Activated naive CD4-positive, alpha-beta T cell treated with Interleukin-2 at 50 U/mL for 16 hours (primary cell): ENCODE measurements at places on chromosomes 4 and X.
A peak's percentile ranks its signal among the peaks of the same experiment; 100 is the strongest.

DNA sequence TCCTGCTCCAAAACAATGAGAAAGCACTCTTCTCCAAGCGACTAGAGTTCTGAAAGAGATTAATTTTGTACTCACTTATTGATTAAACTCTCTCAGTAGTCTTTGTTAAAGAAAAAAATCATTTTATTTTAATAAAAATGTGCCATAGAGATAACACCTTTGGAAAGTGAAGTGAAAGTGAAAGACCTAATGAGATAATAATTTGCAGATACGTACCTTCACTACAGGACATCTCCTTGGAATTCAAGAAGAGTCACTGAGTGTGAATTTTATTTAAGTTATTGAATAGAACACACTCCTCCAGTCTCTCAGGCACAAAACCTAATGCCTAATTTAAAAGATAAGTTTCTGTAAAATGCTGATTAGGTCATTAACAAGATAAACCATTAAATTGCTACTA is 1070.6 kb upstream of the GRID2 start:
- no peak for DNase-seq

GRCh38 chr4:112073181-112073580 is 72.1 kb upstream of the FAM241A start:
- DNase-seq, result no peak

GRCh38 chr4:153573881-153574802 is 108.0 kb downstream of the TMEM131L start:
- DNase-seq, result peak; percentile 68

GRCh38 chrX:16851421-16851820 is 18.7 kb downstream of the RBBP7 start:
- DNase-seq, result no peak

DNA sequence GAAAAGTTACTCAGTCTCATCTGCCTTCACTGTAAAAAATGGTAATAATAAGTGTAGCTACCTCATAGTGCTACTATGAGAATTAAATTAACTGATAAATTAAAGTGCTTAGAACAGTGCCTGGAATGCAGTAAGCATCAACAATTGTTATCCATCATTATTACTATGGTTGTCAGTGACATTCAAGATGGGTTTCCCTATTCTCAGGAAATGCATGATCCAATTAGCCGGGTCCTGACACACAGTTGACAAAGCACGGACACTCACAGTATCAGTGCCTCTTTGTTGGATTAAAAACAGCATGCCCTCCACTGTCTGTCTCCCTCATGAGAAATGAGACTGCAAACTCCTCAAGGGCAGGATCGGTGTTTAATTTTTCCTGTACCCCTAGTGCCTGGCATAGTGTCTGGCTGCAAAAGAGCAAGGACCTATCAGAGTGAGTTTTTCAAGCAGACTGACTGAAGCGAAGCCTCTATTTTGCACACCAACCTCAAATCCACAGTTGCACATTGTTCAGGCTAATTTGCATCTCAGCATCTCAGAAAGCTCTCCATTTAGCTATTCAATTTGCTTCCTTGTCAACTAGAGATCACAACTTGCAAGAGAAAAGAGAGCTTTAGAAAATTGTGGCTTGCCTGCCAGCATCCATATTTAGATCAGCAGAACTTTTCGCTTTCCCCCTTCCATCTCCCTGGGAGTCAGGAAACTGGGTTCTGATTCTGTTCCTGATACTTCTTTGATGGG is 122.9 kb downstream of the LDB2 start:
- DNase-seq, result no peak

- no peak for DNase-seq
Observed at GRCh38 chr4:140697709-140698560, 58.2 kb downstream of the TBC1D9 start.

DNA sequence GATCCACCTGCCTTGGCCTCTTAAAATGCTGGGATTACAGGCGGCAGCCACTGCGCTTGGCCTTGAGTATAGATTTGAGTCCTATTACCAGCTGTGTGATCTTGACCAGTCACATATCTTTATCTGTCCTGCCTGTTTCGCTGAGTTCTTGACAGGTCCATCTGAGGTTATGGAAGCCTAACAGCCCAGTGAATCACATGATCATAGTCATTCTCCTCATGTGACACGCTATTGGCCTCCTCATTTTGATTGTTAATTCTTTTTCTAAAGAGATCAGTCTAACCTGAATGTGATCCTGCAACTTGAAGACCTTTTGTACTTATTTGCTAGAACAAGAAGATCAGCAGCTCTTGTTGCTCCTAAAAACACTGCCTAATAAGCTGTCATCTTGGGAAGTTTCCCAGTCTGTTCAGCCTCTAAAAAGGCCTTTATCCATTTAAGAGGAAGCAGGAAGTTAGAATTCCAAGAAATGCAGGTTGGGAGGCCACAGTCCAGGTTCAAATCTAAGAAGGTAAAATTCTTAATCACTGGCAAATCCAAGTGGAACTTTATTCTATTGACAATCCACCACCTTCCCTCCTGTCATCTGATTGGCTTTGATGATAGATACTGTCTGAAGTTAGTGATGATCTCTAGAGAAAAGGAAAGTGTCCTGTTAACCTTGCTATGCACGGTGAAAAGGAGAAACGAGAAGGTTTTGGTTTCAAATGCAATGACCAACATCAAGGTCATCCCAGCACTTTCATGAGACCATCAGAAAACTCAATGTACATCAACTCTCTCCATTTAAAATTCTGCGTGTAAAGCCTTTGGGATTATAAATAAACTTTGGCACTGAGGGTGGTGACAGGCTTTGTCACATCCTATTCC is 86.9 kb downstream of the CHRNA9 start:
- no peak for DNase-seq

DNA sequence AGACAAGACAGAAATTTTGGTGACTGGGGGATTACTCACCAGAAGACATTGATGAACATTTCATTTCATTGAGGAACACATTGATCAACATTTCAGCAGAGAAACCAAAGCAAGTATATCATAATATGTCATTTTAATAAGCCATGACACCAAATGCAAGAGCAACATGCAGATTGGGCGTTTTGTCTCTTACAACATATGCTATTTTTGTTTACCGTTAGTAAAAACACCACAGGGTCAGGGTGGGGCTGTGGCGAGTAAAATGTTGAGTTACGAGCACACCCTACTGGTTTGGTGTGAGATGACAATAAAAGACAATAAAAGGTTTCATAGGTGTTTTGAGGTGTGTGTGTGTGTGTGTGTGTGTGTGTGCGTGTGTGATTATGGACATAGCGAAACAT is 294.5 kb downstream of the PDGFC start:
- no peak for DNase-seq

DNA sequence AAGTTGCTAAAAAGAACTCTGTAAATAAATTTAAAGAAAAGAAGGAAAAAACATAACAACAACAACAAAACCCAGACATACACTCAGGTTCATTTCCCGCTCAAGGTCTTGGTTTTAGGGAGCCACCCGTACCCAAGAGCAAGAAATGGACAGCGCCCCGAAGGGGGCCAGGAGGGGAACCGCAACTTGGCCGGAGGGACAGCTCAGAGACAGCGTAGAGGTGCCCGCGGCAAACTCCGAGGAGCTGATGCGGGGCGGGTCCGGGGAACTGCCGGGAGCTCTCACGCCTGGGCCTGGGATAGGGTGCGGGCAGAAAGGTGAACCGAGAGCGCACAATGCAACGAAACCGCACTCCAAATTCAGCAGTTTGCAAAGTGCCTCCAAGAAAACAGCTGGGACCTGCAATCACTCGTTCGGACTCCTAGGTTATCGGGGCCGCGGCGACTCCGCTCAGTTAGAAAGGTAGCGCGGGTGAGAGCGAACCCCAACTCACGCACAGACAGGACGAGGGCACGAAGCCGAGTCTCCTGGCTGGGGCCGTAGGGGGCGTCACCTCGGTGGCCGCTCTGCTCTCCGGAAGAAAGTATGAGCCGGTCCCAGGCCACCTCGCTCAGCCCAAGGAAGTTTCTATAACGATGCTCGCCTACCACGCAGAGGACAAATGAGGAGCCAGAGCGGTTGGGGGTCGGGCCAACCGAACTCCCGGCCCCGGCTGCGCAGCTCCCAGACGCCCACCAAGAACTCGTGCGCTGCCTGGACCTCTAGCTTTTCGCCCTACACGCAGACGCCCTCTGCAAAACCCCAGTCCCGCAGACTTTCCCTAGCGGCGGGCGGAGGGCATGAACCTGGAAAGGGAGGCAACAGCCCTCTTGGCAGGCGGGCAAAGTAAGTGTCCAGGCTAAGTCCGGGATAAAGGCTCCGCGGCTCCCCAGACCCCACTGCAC is 1.4 kb downstream of the NDNF start:
- DNase-seq, result peak; percentile 29

DNA sequence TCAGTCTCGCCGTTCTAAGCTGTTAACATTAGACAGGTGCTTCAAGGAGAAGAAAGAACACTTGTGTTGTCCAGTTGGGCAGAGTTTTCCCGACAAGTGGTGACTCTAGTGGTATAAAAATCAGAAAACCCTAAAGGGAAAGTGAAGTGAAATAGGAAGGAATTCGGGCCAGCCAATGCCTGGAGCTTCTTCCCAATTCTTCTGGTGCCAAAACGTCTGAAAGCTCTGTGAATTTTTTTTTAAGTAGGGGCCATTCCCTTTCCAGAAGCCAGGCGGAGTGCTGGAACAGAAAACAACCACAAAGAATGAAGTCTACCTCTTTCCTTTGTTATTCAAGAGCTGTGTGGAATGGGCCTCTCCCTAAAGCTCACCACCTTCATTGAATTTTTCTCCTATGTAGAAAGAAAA is 43.1 kb upstream of the PPARGC1A start:
- DNase-seq, result no peak

- no peak for DNase-seq
Observed at GRCh38 chrX:42869011-42869410, 91.0 kb upstream of the PPP1R2C start.

GRCh38 chrX:149908727-149909126 is 20.6 kb upstream of the HSFX4 start:
- no peak for DNase-seq

DNA sequence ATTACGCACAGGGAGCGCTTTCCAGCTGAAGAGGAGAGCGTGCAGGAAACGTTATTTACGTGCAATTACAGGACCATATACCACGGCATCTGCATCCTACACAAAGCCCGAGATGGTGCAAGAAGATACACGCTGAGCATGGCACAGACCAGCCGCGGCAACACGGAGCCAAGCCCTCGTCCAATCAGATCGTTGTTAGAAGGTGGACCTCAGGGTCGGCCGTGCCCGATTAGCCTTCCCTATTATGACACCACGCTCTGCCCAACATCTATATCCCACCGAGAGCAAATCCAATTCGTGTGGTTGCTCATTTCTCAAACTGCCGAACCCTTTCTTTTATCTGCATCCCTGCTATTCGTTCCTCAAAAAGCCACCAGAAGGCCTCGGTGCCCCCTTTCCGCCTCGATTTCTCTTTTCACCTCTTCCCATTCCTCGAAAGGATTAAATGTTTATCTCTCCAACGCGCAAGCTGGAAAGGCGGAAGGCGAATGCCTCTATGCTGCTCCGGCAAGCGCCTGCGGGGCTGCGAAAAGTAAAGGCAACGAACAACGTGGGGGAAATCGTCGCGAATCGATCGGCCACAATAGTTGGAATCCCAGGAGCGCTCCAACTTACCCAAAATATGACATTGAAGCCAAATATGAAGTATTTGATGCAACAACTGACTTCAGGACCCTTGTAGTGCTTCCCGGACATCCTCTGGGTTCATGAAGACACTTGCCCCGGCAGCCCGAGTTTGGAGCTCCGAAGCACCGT is 702 bp downstream of the TSPAN5 start:
- DNase-seq, result peak; percentile 54

DNA sequence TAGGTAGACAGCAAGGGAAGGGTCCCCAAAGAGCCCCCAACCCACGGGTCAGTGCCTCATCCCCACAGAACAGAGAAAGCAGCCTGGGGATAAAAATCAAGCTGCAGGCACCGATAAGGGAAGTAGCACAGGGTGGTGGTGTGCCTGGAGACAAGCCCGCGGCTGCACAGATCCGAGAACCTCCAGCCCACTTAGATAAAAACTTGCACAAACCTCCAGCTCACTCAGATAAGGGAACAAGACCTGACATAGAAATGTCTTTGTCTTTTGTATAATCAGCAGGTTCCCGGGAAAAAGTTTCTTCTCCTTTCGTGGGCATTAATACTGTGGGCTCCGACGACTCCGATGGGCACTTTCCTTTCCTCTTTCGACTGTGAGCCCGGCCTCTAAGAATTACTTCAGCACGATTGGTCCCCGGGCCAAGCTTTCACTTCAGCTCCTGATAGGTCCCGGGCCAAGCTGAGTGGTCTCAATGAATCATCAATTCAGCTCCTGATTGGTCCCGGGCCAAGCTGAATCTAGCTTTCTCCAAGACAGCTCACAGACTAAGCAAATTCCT is 32.4 kb downstream of the PRDX4 start:
- no peak for DNase-seq

DNA sequence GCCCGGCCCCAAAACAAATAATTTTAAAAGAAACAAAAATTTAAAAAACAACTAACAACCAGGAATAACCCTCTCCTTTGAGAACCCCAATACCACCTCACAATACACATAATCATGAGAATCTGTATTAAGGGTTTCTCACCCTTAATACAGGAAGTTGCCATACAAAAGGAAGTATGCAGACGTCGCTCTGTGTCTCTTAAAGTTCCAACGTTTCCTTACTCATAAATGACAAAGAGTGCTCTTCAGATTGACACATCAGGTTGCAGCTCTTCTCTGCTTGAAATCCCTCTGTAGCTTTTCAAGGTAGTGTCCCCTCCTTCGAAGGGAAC is 73.9 kb upstream of the IRF2 start:
- no peak for DNase-seq

DNA sequence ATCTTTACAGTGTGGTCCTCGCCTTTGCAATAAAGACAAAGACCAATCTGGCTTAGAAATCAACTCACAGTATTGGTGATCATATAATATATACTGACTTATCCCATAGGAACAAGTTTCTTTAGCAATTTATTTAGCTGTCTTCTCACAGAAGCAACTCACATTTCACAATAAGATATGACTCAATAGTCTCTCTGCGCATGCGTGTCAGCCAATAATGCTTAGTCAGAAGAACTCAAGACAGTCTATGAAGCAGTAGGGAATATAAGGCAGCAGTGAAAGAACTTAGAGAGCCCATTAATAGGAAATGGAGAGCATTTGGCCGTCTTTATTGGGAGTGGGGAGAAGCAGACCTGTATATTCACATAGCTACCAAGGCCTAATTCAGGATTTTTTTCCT is 216.7 kb downstream of the IL13RA2 start:
- DNase-seq, result no peak

- no peak for DNase-seq
Observed at GRCh38 chr4:83581411-83582288, 45.7 kb downstream of the GPAT3 start.

GRCh38 chrX:80708781-80709180 is 100.9 kb downstream of the BRWD3 start:
- DNase-seq, result no peak

- peak; percentile 73 for DNase-seq
Observed at GRCh38 chrX:11787564-11787963, 29.5 kb downstream of the MSL3 start.
